Activated naive CD4-positive, alpha-beta T cell treated with anti-CD3 and anti-CD28 coated beads for 36 hours (primary cell): ENCODE measurements at places on chromosomes 12 and 14. TPM values are rescaled to one million over a fixed set of nuclear protein-coding genes. Genes with fewer than 3 reads are reported as not detected.

The CLEC1B gene
- not detected for total RNA-seq

GRCh38 chr12:51897181-51897580 is 9.3 kb downstream of the ANKRD33 start:
- H3K36me3 ChIP-seq = no peaks in the 10 kb centered on the region
- no peak for DNase-seq
- H3K4me1 ChIP-seq = no peaks in the 10 kb centered on the region
- peaks cover 2% of the 10 kb centered on the region for H3K27me3 ChIP-seq
- no peak overlapping the region for H3K27ac ChIP-seq

DNA sequence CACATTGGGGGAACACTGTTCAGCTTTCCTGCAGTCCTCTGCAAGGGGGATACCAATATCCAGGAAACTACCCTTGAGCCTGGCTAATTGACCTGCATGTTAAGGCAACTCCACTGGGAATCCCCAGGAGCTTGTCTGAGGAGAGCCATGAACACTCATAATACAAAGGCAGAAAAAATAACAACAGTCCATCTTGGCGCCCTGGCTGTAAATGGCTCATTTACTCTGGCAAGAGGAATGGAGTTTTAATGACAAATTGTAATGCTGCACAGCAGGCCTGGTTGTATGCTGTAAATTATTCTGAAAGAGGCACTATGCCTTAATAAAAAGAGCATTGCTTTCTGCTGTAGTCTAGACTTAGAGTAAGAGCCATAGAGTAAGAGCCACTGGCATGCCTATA is 58.3 kb downstream of the SLC8A3 start:
- no peak overlapping the region for H3K4me3 ChIP-seq
- DNase-seq = no peak
- peaks cover 16% of the 10 kb centered on the region for H3K27me3 ChIP-seq
- H3K4me1 ChIP-seq = no peaks in the 10 kb centered on the region
- no peak overlapping the region for H3K27ac ChIP-seq
- H3K36me3 ChIP-seq = no peaks in the 10 kb centered on the region

GRCh38 chr14:24070285-24071143 is 848 bp upstream of the CPNE6 start:
- H3K27me3 ChIP-seq = no peaks in the 10 kb centered on the region
- no peak overlapping the region for H3K27ac ChIP-seq
- H3K4me3 ChIP-seq = no peak overlapping the region
- H3K4me1 ChIP-seq = peaks cover 5% of the 10 kb centered on the region
- DNase-seq = no peak

The PLCZ1 gene
- not detected for total RNA-seq

The CCDC197 gene
- total RNA-seq = not detected

DNA sequence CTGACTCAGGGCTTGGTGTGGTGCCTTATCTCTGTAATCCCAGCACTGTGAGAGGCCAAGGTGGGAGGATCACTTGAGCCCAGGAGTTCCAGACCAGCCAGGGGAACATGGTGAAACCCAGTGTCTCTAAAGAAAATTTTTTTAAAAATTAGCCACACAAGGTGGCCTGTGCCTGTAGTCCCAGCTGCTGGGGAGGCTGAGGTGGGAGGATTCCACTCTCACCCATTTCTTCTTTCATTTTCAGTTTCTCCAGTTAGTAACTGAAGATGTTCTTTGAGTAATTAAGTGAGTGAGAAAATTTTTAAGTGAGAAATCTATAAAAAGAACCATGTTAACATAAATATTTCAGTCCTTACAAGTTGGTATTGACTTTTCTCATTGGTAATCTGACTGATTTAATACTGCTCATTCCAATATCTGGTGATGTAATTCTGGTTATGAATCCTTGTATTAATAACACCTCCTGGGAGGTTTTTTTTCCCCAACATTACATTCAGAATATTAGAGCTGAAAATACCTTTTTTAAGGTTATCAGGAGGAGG is 6.1 kb downstream of the METTL3 start:
- peaks cover 41% of the 10 kb centered on the region for H3K4me1 ChIP-seq
- DNase-seq = peak; percentile 47
- no peak overlapping the region for H3K4me3 ChIP-seq
- H3K36me3 ChIP-seq = peaks cover 31% of the 10 kb centered on the region
- no peaks in the 10 kb centered on the region for H3K27me3 ChIP-seq

The CALCOCO1 gene
- total RNA-seq = 8.1 TPM

GRCh38 chr12:28242129-28242495 is 51.9 kb downstream of the CCDC91 start:
- H3K36me3 ChIP-seq = peaks cover 2% of the 10 kb centered on the region
- H3K4me3 ChIP-seq = no peak overlapping the region
- H3K27me3 ChIP-seq = no peaks in the 10 kb centered on the region
- H3K4me1 ChIP-seq = peaks cover 24% of the 10 kb centered on the region
- DNase-seq = no peak
